HCT116 (cell line): ENCODE measurements at places on chromosomes 5 and 9.
A peak's percentile ranks its signal among the peaks of the same experiment; 100 is the strongest.

DNA sequence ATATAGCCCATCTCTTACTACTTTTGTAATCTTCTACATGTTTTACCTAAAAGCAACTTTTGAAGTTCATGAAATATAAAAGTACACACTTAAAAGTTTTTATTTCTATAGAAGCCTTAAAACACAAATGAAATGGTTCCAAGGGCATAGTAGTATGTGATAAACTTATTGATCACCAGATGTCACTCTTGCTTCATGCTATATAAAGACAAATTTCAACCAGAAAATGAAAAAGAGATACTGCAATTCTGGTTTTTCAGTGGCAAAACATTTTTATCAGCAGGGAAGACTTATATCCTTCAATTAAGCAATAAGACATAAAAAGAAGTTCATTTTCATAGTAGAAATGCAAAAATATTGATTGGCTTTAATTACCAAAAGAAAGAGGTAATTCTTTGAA is 69.4 kb upstream of the FBXL17 start:
- no peaks in the 10 kb centered on the region for H3K27me3 ChIP-seq
- H3K27ac ChIP-seq, result no peak overlapping the region
- DNase-seq, result no peak
- no peaks in the 10 kb centered on the region for H3K36me3 ChIP-seq
- no peaks in the 10 kb centered on the region for H3K4me1 ChIP-seq

GRCh38 chr5:142777099-142777498 is 6.9 kb downstream of the ARHGAP26 start:
- H3K36me3 ChIP-seq, result no peaks in the 10 kb centered on the region
- H3K27me3 ChIP-seq, result no peaks in the 10 kb centered on the region
- H3K4me1 ChIP-seq, result peaks cover 24% of the 10 kb centered on the region
- no peak for DNase-seq

GRCh38 chr9:82732928-82733327 is 330.0 kb downstream of the RASEF start:
- no peak for DNase-seq
- no peaks in the 10 kb centered on the region for H3K4me1 ChIP-seq
- no peak overlapping the region for H3K4me3 ChIP-seq
- H3K27ac ChIP-seq, result no peak overlapping the region

DNA sequence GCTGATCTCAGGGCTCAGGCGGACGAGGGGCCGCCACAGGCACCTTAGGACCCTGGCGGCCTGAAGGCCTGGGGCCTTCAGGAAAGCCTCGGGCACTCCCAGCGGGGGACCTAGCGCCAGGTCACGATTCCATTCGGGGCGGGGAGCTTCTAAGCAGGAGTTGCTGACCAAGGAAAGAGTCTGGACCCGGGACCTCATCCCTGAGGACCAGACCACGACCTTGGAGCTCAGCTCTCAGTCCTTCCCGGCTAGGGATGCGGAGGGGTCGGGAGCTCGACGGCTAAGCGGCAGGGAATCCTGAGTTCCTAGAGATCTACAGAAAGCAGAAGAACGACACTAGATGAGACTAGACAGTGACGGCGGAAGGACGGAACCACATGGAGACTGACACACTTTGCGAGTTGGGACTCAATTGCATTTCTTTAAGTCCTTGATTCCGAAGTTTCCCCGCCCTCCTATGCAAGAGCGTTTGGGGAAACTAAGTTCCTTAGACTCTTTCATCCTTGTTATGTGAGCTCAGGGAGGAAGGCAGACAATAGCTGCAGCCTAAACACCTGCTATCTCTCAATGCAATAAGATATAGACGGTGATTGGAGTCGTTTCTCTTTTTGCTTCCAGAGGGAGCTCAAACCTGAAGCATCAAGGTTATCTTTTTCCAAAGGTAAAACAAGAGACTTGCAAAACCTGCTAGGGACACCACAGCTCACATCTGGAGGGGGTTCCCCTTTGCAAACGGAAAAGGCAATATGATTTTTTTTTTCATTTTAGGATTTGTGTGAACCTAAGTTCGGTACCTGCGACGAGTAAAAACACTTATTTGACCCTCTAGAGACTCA is 9.7 kb downstream of the NR2F1-AS1 start:
- H3K27me3 ChIP-seq, result no peaks in the 10 kb centered on the region
- H3K4me3 ChIP-seq, result no peak overlapping the region
- H3K36me3 ChIP-seq, result no peaks in the 10 kb centered on the region
- H3K4me1 ChIP-seq, result 0 out of 2 replicates have a peak, but pooled peaks cover 4% of the 10 kb centered on the region

DNA sequence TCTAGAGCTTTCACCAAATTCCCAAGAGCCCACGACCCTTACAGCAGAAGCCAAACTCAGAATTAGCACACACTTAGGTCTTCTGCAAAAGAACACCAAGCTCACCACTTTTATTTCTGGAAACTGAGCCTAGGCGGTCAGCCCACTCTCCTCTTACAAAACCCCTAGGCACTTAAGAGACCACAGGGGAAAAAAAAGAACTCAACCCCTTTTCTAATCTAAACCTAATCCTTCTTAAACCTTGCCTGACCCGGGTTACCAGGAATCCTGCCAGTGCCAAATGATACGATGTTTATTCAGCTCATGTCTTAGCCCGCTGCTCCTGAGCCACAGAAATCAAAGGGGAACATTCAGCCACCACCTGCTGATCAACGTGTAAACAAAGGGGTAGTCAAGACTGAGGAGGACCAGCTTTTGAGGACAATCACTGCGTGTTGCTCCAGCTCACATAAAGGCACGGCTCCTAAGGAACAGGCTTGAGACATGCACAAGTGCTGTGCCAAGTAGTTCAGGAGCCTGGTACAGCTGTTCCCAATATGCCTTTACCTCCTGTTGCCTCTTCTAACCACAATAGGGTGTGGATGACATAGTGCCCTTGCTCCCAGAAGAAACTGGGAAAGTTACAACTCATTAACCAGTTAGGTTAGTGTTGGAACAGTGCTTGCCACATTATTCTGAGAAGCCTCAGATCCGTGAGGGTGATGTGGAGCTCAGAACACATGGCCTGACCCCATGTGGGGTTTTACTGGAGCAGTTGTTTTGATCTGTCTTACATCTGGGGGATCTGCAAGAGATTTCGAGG is 49.3 kb downstream of the ZFAND5 start:
- peak overlapping the region; percentile 2; the same call in 1 of the 2 replicates for H3K4me3 ChIP-seq
- no peaks in the 10 kb centered on the region for H3K27me3 ChIP-seq
- peaks cover 31% of the 10 kb centered on the region for H3K4me1 ChIP-seq
- H3K27ac ChIP-seq, result peak overlapping the region; percentile 36

DNA sequence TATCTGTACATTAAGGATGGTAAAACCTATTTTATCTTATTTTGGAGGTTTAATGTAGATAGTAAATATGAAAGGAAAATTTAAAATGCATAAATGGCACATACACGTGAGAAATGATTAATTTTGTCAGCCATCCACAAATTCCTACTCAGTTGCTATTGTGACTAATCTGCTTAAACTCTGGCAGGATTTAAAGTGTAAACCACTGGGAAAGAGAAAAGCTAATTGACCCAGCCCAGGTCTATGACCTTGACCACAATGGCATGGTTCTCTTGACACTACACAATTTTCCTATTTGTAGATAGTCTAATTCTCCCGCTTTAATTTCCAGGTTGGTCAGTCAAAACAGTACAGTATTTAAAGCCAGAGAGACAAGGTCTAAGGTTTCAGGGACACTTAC is 459.0 kb upstream of the KLF4 start:
- H3K36me3 ChIP-seq, result no peaks in the 10 kb centered on the region
- no peak overlapping the region for H3K27ac ChIP-seq
- no peak overlapping the region for H3K4me3 ChIP-seq
- H3K4me1 ChIP-seq, result no peaks in the 10 kb centered on the region
